RCC 7860 (cell line): ENCODE measurements at places on chromosomes 6 and 20.

DNA sequence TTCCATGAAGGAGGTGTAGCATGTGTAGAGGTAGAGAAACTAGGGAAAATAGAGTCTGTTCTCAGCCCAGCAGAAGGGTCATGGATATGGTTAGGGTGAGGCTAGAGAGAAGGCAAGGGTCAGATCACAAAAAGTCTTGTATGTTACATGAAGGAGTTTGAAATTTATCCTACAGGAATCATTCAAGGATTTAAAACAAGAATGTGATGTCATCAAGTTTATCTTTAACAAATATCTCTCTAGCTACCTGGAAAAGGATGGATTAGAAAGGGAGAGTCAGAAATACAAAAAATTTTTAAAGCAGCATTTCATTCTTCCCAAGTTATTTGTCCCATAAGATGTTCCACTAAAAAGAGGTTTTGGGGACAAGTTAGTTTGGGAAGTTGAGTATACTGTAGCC is 4.4 kb upstream of the CHD6 start:
- DNase-seq, result no peak

DNA sequence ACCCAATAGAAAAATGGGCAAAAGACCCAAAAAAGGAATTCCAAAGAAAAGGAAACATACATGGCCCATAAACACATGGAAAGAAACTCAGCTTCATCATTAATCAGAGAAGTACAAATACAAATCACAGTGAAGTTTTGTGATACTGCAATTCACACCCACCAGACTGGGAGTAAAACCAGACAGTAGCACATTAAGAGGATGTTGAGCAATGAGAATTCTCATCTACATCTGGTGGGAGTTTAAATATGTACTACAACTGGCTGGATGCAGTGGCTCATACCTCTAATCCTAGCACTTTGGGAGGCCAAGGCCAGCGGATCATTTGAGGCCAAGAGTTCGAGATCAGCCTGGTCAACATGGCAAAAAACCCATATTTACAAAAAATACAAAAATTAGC is 125.7 kb upstream of the PHACTR1 start:
- DNase-seq, result no peak

GRCh38 chr6:20791074-20791473 is 256.8 kb downstream of the CDKAL1 start:
- no peak for DNase-seq

GRCh38 chr6:63272397-63272796 is 47.4 kb downstream of the LGSN start:
- peak; percentile 14 for DNase-seq

GRCh38 chr20:16301986-16302385 is 271.3 kb downstream of the KIF16B start:
- DNase-seq, result no peak

- DNase-seq, result no peak
Observed at GRCh38 chr6:50056242-50056641, 6.5 kb upstream of the DEFB112 start.

- DNase-seq, result no peak
Observed at GRCh38 chr6:23403460-23403859, 722.6 kb upstream of the NRSN1 start.

DNA sequence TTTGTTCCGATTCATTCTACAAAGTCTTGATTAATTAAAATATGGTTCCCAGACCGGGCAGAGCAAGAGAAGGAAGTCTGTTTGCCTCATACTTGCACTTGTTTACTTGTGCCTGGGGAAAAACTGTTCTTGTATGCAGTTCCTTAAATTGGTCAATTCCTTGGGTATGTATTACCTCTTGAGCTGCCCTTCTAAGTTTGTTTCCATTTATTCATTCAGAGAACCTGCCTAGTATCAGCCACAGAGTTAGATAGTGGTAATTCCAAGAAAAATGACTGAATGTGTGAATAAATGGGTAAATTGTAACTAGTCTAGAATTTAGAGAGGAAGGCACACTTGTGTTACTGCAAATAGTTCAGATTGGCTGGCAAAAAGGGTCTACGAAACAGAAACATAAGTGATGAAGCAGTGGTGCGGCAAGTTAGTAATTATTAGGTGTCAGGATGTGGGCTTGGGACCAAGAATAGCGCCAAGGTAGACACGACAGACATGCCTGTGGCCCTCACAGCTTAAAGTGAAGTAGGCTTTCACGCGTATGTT is 525 bp upstream of the MAK start:
- no peak for DNase-seq

DNA sequence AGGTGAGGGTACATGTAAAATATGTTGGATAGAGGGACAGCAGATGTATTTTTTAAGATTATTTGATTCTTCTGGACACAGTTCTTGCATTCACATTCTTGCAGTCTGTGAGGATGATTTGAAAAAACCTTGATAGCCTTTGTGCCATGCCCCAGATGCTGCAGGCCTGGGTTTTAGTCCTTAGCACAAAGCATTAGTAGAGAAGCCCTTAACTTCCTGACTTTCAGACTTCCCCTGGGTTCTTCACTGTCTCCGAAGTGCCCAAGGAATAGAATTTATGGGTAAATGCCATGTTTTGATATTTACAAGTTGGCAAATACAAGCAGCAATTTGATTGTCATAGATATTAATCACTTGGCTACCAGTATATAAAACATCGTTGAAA is 67.6 kb upstream of the SUPT3H start:
- DNase-seq, result no peak

DNA sequence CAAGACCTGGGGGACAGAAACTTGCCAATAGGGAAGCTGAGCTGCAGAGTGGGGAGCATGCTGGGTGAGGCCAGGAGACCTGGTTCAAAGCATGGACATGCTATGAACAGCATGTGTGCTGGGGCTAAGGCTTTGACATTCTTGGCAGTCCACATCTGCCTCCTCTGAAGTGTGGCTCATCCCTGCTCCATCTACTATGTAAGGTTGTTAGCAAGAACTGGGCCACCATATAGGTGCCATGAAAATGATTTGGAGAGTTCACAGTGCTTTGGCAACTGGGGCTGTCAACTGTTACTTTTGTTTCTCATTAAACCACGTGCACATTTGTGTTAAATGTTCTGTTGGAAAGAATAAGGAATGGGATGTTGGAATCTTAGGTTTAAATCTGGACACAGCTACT is 311.1 kb downstream of the CDC5L start:
- no peak for DNase-seq

DNA sequence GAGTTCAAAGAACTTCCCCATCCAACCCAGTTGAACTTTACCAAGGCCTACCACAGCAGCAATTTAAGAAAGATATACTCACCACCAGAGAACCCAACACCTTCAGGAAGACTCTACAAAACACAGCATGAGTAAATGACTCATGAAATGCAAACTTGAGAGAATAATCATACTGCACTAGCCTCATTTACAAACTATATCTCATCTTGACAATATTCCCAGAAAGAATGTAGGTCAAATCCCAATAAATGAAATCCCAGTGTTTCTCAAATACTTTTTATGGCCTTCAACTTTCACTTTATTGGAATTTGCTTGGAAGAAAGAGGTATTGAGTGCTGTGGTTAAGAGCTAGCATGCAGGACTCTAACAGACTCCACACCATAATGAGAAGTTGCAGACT is 60.0 kb downstream of the FYN start:
- DNase-seq, result peak; percentile 57

GRCh38 chr6:42368181-42368580 is 83.5 kb downstream of the TRERF1 start:
- no peak for DNase-seq

GRCh38 chr6:37285861-37286311 is 27.9 kb upstream of the TMEM217 start:
- peak; percentile 17 for DNase-seq

- DNase-seq, result no peak
Observed at GRCh38 chr6:83985715-83986114, 47.9 kb upstream of the MRAP2 start.

DNA sequence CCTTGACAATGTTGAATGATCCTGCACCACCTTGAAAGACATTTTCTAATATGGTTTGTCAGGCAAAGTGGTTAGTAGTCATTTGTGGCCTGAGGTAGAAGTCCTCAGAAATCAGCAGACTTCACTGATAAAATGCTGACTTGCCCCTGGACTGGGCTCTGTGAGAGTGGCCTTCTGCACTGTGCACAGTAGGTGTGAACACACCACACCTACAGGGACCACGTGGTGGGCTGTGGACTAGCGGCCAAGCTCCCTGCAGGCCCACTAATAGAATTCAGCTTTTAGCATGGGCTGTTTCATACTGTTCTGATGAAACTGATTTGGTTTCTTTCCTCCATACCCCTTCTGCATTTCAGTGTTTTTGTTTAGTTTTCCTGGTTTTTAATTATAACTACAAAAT is 7.3 kb downstream of the BPHL start:
- DNase-seq, result no peak

GRCh38 chr6:33797626-33798342 is 6.0 kb downstream of the MLN start:
- DNase-seq, result no peak

DNA sequence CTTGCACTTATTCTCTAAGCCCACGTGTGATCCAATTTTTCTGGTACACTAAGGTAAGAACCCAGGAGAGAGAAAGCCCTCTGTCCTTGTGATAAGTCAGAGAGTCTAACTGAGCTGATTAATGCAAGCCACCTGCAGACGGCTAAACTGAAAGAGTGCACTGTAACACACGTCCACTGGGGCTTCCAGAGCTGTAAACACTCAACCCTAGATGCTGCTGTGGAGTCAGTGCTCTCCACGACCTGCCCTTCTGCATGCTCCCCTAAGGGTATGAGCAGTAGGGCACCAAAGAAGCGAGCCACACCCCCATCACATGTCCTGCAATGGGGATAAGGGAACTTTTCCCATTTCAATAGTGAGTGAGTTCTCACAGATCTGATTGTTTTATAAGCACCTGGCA is 55.7 kb downstream of the TXLNB start:
- DNase-seq, result no peak

GRCh38 chr20:41524980-41525613 is 93.1 kb downstream of the CHD6 start:
- no peak for DNase-seq
